Globus pallidus (tissue), 1 donor: ENCODE measurements at places on chromosomes 7 and 10.
A peak's percentile ranks its signal among the peaks of the same experiment; 100 is the strongest.

- no peak for DNase-seq
These were observed 97.9 kb upstream of the PALS2 start for GRCh38 chr7:24475166-24475961.

GRCh38 chr10:120850911-120851865, at the start of gene WDR11:
Gene WDR11 (plus strand): TSS chr10:120851362. CDS start chr10:120851421, 59 bp downstream.
- peak; percentile 88 for DNase-seq

DNA sequence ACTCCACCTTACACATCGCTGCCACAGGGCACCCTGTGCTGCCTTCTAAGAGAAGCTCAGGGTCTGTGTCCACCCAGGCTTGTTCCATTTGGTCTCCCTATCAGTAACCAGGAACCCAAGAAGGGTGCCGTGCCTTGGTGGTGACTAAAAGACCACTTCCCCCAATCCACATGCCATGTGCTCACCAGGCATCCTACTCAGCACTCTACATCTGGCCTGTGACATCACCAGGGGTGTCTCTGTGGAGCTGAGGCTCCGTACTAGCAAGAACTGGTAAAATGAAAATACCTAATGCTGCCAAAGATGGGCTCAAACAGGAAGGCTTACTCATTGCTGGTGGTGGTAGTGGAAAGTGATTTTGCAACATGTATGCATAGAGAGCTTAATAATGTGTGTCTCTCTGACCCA, 19.0 kb upstream of the C10orf71 start:
- DNase-seq = no peak

DNA sequence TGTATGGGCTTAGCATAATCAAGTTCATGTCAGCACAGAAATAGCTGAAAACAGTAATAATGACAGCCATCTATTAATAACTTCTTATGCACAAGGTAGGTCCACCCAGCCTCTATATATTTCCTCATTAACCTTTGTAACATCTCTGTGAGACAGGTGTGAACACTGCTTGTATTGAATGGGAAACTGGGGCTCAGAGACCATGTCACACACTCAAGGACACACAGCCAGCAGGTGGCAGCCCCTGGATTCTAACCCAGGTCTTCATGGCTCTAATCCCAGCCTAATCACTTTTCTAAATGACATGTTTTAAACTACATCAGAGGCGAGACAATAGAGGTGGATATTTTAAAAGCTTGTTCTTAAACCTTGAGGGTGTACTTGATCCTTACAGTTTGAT, 591.4 kb downstream of the PARD3 start:
- DNase-seq = no peak

DNA sequence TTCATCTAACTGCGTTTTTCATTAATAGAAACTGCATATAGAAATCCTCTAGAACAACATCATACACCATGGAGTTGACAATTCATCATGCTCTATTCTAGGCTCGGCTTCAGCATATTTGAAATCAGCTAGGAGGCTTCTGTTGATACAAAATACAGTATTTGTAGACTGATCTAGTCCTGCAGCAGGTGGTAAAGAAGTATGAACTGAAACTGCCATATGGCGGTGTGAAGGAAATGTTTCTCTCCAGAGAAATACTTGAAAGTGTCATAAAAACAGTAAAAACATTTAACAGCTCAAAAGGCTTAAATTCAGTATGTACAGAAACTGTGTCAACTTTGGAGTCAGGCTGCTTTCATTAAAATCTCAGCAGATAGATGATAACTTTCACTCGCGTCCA, 32.0 kb upstream of the MYO3A start:
- no peak for DNase-seq

DNA sequence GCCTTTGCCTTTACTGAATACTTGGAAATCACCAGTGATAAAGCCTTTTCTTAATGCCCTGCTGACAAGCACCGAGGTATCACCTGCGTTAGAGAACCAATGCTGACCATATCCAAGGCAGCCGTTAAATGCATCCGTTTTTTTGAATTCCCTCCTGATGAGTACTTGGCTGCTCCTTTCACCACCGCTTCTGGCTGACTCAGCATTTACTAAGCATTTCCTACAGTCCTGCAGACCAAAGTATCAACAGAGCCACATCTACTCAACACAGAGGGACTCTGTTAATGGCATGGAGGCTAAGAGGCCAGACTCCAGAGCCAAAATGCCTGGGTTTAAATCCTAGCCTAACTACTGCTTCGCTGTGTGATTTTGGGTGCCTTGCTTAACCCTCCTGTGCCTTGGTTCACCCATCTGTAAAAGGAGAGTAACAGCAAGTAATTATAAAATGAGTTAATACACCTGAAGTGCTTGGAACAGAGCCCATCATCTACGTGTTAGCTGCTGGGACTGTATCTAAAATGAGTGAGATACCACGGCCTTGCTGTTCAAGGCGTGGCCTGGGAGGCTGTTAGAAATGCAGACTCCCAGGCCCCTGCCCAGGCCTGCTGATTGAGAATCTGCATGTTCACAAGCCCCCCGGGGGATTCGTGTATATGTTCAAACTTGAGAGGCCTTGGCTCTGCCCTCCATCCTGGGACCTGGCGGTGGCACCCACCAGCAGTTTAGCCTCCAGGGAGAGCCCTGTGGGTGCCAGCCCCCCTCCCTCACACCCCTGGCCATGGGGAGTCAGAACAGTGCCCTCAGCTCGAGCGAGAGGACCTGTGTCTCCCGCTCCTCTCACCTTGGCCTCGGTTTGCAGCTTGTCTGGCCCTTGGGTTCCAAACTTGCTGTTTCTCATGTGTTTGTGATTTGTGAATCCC, 30.8 kb upstream of the EFCAB10 start:
- DNase-seq = no peak
